ENCODE measurements at places on chromosomes 6 and 20.

DNA sequence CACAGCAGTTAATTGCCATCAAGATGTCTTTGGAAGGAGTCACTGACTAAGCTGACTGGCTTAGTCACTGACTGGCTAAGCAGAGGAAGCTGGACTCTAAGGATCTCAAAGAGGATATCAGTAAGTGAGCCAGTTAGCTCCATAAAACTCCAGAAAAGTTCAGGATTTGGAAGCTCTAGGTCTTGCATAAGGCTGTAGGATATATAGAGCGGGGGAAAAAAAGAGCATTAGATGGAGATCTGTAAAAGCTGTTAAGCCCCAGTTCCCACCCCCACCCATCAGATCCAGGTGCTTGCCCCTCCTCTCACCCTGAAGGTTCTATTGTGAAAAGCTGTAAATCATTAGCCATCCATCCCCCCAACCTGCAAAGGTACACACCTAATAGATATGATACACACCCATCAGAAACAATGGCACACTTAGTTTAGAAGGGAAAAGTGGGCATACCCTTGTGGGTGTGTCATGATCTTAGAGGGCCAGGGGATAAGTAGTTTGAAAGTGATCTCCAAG lies 32.2 kb downstream of the CARMIL1 start:
- DNase-seq = no peak

DNA sequence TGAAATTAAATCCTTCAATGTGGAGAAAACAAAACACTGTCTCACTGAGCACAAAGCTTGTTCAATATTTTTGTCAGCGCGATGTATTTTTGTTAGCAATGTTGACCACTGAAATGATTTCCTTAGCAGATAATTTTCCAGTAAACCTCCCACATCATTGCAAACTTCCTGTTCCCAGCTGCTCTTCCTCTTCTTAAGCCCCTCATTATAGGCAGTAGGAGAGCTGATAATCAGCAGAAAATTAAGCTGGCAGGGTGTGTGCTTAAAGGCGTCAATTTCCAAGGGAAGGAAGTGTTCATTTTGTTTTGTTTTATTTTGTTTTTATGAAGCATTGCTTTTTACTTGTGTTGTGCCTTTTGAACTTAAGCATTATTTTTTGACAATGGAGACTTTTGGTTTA lies 29.1 kb upstream of the TMEM14A start:
- no peak for DNase-seq

- DNase-seq = no peak
Measured at GRCh38 chr6:20584100-20584731, 50.0 kb downstream of the CDKAL1 start.

- peak; percentile 97 for DNase-seq
Measured at GRCh38 chr20:63434599-63435378, 37.7 kb downstream of the KCNQ2 start.

DNA sequence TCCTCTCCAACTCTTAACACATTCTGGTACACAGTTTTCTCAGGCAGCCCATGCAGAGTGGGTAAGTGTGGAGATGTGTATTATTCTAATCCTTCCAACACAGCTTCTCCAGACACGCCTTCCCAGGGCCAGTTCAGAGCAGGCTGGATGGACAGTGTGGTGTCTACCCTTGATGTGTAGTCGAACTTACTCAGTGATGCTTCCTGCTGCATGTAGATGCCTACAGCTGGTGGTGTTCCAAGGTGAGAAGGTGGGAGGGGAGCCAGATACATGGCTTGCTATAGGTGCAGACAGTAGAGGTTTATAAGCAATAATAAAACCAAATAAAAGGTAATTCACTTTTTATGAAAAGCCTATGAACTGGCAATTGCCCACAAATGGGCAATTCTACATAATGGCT lies 104.0 kb downstream of the QRSL1 start:
- no peak for DNase-seq

- no peak for DNase-seq
Measured at GRCh38 chr20:52926505-52926904, 45.7 kb upstream of the TSHZ2 start.

- no peak for DNase-seq
Measured at GRCh38 chr20:8036771-8037170, 17.2 kb upstream of the TMX4 start.

DNA sequence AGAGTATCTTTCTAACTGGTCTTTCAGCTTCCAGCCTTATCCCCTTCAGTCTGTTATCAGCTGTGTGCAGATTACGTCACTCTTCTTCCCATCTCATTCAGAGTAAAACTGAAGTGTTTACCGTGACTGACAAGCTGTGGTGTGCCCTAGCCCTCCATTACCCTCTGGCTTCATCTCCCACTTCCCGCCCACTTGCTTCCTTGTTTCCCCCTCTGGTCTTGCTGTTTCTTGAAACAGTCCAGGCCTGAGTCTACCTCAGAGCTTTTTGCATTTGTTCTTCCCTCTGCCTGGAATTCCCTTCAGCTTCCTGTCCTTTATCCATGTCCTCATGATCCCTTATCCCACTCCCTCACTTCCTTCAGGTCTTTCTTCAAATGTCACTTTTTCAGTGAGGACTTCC lies 66.9 kb downstream of the CARMIL1 start:
- DNase-seq = no peak

DNA sequence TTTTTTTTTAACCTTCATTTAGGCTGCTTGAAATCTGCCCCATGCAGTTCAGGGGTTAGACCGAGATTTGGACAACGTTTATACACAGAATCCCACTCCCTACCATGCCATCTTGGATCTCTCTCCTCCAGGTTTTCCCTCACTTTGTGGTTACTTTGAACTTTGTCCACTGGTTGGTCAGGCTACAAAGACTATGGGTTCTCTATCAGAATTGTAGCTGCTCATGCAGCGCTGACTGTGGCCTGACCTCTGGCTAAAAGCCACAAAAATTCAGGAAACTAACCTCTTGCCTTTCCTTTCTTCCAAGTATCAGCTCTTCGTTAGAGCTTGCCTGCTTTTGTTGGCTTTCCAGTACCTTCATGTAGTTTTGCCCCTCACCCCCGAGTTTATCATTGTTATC lies 44.9 kb upstream of the KCNG1 start:
- no peak for DNase-seq
